T-helper 22 cell (primary cell): ENCODE measurements at places on chromosomes 2 and 18.
A peak's percentile ranks its signal among the peaks of the same experiment; 100 is the strongest.

- no peak for DNase-seq
Observed at GRCh38 chr2:150853263-150853662, 365.8 kb upstream of the RND3 start.

DNA sequence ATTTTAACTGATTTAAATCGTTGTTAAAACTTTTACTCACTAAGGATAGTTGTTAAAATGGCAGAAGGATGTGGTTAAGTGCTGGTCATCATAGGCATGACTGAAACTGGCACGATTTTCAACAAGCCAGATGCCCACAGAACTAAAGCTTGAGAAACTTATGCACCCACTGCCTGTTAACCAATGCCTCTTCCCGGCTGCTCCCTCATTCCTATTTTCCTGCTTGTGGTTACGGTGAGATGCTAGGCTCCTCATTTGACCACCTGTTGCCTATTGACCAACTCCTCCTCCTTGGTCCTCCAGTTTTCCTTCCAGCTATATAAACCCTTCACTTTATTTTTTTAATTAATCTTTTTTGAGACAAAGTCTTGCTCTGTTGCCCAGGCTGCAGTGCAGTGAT, 238.7 kb downstream of the TFCP2L1 start:
- no peak for DNase-seq

- no peak for DNase-seq
Observed at GRCh38 chr2:26532301-26533250, 54.7 kb upstream of the OTOF start.

GRCh38 chr2:190408538-190409271, 550 bp downstream of the MFSD6 start:
- DNase-seq: peak; percentile 77

- no peak for DNase-seq
Observed at GRCh38 chr2:88808083-88808482, 116.6 kb downstream of the RPIA start.

GRCh38 chr2:206482633-206483032, 39.3 kb downstream of the ADAM23 start:
- no peak for DNase-seq

DNA sequence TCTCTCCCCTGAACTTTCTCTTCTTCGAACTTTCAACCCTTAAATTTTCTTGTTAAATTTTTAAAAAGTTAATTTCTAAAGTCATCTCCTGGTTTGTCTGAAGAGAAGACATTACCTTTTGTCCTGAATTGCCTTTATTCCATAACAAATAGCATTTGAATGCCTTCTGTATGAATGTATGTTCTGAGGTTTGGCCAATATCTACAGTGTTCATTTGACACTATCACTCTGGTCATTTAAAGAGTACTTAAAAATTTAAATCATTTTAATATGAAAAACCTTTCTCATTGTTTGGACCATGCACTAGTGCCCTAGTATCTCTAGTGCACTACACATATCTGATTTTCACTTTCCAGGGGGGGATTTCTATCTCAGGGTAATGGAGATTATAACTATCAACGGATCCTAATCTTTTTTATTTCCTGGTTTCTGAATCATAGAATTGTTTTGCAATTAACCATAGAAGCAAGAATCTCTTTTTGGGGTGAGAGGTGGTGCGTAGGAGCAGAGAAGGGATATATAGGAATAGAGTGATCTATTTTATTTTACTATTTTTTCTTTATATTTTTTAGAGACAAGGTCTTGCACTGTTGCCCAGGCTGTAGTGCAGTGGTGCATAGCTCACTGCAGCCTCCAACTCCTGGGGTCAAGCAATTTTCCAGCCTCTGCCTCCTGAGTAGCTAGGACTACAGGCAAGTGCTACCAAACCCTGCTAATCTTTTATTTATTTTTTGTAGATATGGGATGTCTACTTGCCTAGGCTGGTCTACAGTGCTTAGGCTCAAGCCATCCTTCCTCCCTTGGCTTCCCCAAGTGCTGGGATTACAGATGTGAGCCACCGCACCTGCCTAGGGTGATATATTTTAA, 25.5 kb downstream of the TANC1 start:
- no peak for DNase-seq

DNA sequence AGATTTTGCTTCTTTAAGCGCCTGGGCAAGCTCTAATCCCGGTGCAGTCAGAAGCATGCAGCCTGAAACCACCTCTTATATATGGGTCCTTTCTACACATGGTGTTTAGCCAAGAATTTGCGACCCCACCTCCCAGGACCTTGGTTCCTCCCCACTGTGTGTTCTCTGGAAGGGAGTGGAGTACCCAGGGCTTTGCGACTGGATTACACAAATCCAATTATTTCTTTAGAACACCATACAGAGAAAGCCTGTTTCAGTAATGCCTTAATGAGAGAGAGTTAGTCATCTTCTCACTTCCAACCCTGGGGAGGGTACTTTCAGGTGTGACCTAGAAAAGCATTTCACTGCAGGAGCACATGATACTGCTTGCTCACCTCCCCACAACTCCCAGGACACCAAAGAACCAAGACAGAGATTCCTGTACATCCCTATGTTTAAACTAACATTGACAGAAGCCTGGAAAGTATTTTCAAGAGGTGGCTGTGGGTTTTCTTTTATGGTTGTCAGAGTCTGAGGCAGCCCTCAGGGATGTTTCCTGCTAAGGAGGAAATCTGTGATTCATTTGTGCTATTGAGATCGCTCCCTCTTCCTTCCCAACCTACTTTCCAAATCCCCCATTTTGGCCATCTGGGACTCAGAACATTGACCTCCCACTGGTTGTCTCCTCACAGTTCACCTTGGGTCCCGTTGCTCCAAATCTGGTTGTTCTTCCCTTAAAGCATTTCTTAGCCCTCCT, at the start of gene CAPN14:
CAPN14 (minus strand) TSS at position 51 of the 736 bp plus-strand sequence. CDS start 12,068 bp downstream, outside the sequence.
- DNase-seq: no peak

GRCh38 chr2:236940916-236941520, 144.7 kb upstream of the COPS8 start:
- no peak for DNase-seq

DNA sequence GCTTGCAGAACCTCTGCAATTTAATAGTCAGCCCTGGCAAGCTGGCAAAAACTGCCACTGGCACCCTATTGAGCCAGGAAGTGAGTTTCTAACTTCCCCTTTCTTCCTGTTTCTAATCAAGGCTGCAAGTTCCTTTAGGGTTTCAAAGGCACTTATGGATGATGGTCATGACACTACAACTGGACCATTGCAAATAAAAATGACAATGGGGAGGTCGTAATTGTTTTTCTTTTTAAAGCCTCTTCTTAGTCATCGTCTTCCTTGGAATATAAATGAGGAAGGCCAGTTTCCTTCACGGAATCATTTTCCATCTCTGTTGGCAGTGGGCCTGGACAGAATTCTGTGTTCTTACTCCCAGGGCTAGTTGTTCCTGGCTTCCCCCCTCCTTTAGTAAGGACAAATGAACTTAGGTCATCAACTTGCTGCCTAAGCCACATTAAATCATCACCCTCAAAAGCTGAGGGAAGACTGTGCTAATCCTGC, 35.8 kb downstream of the SH3RF3 start:
- no peak for DNase-seq

- DNase-seq: no peak
Observed at GRCh38 chr18:41972067-41972925, 17.3 kb downstream of the PIK3C3 start.

DNA sequence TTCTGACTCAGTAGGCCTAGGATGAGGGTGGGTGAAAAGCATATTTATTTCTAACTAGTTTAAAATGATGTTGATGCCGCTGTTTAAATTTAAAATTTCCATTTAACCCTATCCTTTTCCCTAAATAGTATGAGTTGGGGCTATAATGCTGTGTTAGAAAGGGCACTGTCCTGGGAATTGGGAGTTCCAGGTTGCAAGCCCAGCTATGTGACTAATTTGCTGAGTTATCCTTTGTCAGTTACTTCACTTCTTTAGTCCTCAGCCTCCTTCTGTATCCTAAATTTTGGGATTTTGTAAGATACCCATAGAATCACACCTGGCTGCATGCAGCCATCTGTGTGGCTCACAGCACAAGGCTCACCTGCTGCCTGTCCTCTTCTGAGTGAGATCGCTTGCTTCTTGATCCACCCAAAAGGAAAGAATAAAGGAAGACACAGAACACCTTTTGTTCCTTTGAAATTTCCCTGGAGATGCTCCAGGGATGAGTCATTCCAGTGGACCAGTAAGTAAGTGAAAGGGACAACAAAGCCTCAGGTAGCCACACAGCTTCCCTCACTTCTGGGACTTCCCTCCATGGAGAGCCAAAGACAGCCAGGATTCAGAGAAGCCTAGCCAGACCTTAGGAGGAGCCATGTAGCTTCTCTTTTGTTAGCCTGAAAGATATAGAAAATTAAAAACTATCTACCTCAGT, 97.2 kb downstream of the DTNA start:
- no peak for DNase-seq

GRCh38 chr2:44929159-44929734, 12.3 kb upstream of the SIX3 start:
- no peak for DNase-seq

DNA sequence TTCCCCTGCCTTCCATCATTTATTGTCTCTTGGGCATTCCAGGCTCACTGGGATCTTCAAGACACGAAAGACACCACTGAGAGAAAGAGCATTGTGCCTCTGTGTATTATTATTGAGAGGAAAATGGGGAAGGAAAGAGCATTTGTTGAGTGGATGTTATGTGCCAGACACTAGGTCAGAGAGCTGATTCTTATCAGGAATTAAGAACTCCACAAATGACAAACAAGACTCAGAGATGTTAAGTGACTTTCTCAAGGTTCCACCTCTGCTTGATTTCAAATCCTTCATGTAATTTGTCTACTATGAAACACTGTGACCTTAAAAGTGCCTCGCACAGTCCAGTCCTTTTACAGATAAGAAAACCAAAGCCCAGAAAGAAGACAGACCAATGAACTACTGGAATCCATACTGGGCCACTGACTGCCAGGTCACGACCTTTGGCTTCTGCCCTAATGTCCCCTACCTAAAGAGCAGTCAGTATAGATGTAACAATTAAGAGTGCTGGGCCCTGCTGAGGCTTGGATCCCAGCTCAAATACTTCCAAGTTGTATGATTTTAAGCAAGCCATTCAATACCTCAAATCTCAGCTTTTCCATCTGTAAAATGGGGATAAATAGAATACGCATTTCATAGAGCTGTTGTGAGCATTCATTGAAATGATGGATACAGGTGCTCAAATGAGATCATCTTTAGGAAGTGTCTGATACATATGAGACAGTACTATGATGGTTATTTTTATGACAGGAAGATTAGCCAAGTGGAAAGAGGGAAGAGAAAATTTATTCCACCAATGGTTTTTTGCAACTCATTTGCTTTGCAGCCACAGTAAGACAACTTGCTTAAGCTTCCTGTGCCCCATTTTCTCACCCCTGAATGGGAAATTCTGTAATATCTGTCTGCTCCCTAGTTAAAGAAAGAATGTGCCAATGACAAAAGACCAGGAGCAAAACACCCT, 10.9 kb downstream of the KLF7 start:
- DNase-seq: no peak

GRCh38 chr2:221629468-221629867, 57.4 kb upstream of the EPHA4 start:
- no peak for DNase-seq

GRCh38 chr2:128263902-128264331, 54.8 kb downstream of the HS6ST1 start:
- no peak for DNase-seq

- DNase-seq: no peak
Observed at GRCh38 chr18:66129248-66129647, 378.4 kb downstream of the CDH7 start.

- no peak for DNase-seq
Observed at GRCh38 chr2:206211657-206212255, 52.1 kb downstream of the EEF1B2 start.

DNA sequence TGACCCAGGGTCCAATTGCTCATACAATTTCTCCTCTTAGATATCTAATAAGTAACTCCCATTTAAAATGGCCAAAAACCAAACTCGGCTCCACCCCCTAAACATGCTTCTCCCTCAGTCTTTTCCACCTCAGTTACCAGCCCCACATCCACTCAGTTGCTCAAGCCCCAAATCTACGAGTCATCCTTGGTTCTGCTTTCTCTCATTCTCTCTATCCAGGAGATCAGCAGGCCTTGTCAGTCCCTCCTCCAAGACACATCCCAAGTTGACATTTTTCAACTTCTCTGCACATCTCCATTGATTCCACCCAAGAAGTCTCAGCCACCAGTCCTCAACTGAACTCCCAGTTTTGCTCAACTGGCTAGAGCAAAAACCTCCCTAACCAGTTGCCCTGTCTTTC, 40.5 kb upstream of the RTN4 start:
- no peak for DNase-seq

DNA sequence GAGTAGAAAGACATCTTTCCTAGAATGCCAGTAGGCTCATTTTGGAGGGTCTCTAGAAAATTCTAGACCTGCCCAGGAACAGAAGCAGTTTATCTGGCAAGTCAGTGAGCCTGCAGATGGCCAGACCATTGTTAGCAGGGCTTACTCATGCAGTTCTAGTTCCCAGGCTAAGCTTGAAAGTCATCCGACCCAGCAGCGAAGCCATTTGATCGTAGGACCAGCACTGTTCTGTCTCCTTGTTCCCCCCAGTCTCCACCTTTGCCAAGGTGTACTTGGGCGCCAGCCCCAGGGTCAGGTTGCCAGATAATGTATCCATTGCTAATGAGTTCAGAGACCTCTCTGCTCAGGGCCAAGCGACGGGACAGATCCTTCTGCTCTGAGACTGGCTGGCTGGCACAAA, 70.1 kb downstream of the EPAS1 start:
- DNase-seq: no peak

DNA sequence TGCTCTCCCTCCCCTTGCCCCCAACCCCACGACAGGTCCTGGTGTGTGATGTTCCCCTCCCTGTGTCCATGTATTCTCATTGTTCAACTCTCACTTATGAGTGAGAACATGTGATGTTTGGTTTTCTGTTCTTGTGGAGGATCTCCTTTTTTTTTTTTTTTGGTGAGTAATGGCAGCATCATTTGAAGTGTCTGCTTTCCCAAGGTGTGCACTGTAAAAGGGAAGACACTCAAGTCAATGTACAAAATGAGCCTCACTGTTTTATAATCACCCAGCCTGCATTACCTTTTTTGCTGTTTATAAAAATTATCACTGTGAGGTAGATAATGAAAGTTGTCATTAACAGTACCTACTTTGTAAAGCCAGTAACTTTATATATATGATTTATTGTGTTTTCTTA, 56.9 kb downstream of the INSIG2 start:
- DNase-seq: no peak

DNA sequence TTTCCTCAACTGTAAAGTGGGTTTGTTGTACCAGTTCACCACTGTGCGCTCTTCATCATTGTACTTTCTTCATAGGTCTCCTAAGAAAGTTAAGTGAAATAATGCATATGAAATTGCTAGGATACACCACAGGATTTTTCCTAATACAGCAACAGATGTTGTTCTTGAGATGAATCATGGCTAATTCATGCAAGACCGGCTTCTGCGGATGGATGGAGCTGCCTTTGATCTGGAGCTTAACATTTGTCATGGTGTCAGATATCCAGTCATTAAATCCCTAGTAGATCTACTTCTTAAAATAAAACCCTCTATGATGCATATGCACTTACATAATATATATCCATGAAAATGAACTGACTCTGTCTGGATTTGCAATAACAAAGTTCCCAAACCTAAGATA, 114.1 kb downstream of the COL6A3 start:
- DNase-seq: no peak
